ENCODE measurements at places on chromosomes 7 and 10. TPM values are rescaled to one million over a fixed set of nuclear protein-coding genes. Genes with fewer than 3 reads are reported as not detected.

Gene NPFFR1
- total RNA-seq: not detected

Gene POP7
- 45.7 TPM for total RNA-seq

Gene SPDYE1
- not detected for total RNA-seq

Gene PNLIP
- total RNA-seq: not detected

Gene SMIM30
- 41.3 TPM for total RNA-seq

Gene RAMP3
- not detected for total RNA-seq

All from endothelial cell of coronary artery (primary cell).